ENCODE measurements at places on chromosomes 16 and 17.

GRCh38 chr16:49618955-49619354 is 237.0 kb downstream of the ZNF423 start:
- DNase-seq: no peak

DNA sequence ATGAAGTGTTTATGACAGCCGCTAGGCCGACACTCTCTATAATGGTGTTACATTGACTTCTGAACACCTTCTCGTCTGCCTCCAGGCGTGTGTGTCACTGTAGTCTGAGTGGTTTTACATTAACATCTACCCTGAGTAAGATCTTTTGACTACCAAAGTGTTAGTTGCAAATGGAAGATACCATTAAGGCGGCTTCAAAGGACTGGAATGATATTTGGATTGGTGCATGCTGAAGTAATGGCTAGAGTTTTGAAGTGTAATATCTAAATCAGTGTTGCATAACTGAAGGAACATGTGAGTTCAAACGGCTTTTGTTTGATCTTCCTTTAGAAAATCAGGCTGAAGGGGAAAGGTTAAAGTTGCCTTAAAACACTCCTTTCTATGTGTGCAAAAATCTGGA is 52.2 kb downstream of the BCAS3 start:
- DNase-seq: no peak

DNA sequence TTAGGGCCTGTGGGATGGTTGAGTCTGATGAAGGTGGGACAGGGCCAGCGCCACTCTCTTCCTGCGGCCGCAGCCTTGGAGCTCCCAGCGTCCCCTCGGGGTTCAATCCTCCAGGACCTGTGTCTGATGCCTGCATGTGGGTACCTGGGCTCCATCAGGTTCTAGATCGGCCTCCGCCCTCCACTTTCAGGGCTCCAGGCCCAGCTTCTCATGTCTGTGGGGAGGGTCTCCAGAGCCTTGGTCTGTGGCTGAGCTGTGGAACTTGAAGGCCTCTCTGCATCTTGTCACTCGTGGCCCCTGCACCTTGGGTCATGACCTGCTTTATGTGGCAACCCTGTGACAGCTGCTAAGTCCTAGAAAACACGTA is 89.8 kb upstream of the ZNF750 start:
- no peak for DNase-seq

DNA sequence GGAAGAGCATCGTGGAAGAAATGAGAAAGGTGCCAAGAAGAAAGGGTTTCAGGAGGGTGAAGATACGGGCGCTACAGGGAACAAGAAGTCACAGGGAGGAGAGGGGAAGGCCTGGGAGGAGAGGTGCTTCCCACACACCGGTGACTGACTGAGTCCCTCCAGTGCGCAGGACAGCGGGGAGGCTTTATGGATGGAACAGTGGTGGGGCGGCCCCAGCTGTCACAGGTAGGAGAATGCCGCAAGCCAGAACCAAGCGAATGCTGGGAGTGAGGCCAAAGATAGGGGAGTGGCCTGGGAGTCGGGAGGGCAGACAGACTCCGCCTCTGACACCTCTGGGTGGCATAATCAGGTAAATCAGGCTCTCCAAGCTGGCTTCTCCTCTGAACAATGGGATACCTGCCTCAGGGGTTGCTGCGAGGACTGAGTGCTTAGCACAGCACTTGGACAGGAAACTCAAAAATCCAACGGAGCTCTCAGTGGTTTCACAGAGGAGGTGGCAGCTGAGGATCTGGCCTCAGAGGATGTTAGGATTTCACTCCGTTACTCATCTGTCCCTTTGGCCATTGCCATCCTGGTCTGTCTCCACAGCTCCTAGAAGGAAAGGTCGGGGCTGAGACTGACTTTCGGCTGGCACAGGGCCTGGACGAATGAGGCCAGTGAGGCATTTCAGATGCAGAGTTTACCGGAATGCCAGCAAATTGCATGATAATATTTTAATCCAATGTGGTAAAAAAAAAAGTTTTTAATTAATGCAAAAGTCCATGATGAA is 717 bp upstream of the CNP start:
- DNase-seq: peak; percentile 69

Data from activated T-cell treated with anti-CD3 and anti-CD28 coated beads for 24 hours (primary cell).